ENCODE measurements at places on chromosomes 16 and 17.

DNA sequence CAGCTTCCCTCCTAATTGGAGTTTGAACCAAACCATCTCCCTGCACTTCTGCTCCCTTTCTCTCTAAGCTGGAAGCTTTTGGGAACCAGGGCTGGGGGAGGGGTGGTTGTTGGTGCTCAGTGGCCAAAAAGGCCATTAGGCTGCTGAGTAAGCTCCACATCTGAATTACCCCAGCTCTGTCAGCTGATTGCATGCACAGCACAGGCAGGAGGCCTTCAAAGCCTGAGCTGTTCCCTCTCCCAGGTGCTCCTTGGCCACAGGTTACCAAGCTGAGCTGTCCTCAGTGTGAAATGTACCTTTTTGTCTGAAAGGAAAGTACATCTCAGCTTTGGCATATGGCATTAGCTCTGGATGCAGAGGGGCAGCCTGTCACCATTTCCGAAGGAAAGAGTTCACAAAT lies 6.2 kb upstream of the TBKBP1 start:
- peak; percentile 50 for DNase-seq

GRCh38 chr16:88691129-88691813 lies 5.0 kb upstream of the SNAI3 start:
- DNase-seq = no peak

DNA sequence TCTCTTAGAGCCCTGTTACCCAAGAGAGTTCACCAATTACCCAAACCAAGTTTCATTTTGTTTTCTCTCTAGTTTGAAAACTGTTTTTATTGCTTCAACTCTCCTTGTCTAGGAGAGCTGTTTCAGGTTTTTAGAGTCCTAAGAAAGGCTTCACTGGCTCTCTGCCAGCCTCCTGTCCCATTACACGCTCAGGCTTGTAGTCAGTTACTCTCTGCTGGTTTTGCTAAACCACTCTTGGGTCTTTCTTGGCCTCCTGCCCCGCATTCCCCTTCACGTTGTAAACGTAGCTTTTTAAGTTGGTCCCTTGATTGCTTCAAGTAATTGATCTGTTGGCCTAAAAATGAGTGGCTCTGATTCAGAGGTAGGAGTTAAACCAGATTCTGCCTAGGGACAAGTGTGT lies 529.1 kb downstream of the MAF start:
- no peak for DNase-seq

GRCh38 chr17:81519284-81520020 lies 6.9 kb upstream of the ACTG1 start:
- DNase-seq = no peak

DNA sequence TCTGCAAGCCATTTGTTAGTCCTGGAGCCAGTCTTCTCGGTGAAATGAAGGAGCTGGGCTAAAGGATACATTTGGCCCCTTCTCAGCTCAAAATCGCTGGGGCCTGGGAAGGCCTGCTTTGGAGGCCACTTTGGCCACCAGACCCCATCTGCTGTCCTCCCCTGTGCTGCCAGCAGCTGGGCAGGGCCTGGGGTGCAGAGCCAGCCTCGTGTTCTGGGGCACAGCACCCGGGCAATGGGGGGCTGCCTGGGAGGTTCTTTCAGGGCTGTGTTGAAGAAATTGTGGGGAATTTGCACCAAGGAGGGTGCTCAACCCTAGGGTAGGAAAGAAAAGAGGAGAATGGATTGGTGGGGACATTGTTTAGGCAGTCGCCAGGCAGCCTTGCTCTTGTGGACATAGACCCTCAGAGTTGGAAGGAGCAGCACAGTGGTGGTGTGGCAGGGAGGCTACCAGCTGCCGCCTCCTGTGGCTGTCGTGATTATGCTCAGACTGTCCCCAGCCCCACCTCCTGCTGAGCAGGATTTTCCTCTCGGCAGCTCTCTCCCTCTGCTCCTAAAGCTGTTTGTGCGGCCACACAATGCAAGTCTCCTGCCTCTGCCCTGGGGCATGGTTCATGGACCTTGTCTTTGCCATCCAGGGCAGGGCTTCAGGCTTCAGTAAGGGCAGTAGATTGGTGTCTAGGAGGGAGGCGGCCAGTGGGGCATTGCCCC lies 174.8 kb downstream of the NTN1 start:
- DNase-seq = no peak

DNA sequence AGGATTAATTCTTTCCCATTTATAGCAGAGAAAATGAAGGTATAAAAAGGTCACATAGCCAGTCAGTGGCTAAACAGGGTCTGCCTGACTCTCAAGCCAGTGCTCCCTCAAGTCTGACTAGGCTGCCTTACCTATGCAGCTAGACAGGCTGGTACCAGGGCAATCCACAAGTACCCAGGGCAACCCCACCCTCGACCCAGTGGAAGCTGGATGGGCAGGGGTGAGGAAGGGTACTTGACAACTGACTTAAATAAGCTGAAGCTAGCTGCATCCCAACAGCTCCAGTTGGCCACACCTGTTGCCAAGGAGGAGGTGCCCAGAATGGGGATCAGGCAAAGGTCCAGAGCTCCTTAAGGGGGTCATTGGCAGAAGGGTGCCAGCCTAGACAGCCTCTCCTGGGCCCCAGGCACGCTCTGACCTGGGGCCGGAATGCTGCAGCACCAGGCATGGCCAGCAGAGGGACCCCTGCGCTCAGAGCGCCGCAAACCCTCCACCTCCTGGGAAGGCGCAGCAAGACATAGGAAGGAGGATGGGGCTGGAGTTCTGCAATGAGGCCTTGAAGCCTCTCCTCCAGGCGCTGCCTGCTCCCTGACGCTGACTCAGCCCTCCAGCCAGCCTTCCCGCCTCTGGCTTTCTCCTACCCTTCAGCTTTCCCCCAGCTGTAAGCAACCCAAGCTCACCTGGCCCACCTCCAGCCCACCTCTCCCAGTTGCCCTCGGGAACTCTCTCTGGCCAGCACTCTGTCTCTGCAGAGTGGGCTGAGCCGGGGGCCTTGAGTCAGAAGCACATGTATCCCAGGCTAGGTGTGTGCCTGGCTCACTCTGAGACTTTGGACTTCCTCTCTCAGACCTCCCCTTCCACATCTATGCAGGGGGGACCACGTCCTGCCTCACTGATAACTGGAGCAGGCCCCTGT lies 28.8 kb downstream of the MPP2 start:
- peak; percentile 92 for DNase-seq

DNA sequence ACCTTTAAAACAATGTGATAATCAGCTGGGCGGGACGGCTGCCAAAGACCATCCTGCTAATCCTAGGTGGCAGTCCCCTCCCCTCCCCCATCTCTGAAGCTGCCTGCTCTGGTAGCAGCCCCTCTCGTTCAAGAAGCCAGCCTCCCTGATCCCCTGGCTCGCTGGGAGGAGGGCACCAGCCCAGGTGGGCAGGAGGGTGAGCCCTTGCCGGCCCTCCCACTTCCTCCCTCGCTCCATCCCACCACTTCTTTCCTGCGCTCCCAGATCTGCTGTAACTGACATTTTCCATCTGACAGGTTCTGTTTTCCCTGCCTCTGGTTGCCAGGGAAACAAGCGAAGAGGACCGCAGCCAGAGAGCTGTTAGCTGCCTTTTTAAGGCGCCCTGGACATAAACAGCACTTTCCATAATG lies 155.7 kb upstream of the TNRC6C start:
- no peak for DNase-seq

GRCh38 chr17:56157845-56158244 lies 4.6 kb downstream of the ANKFN1 start:
- DNase-seq = no peak
